ENCODE measurements at places on chromosomes 3 and 15.
A peak's percentile ranks its signal among the peaks of the same experiment; 100 is the strongest.

DNA sequence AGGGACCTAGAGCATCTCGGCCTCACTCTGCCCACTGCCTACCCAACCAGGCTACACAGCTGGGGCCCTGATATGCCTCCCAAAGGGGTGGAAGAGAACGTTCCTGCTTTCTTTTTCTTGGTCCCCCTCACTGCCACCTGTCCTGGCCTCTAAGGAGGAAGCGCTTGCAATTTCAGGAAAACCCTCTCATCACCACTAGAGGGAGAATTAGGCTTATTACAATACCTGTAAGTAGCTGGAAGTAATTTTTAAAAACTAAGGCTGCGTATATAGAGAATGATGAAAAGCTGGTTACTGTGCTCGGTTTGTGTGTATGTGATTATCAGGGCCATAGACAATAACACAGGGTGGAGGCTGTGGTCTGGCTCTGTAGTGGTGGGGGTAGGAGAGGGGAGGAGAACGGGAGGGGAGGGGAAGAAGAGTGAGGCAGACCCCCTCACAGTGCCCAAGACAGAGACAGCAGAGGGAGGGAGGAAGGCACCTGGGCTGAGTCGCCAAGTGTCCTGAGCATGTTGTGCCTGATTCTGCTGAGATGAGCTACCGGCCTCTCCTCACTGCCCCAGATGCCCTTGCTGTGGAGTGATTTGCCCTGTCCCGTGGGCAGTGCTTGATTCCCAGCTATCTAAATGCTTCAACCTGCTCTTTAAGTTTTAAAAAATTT, 3.3 kb downstream of the GABRG3 start:
- DNase-seq, result no peak

- DNase-seq, result peak; percentile 43
Observed at GRCh38 chr3:67790043-67790442, 135.6 kb upstream of the SUCLG2 start.

GRCh38 chr15:69757186-69757585, 304.6 kb downstream of the RPLP1 start:
- no peak for DNase-seq

- DNase-seq, result no peak
Observed at GRCh38 chr3:64405211-64405835, 180.1 kb upstream of the PRICKLE2 start.

GRCh38 chr3:127377801-127378655, 90.2 kb upstream of the PRR20G start:
- DNase-seq, result no peak

GRCh38 chr3:15714448-15714847, 83.3 kb downstream of the ANKRD28 start:
- DNase-seq, result no peak

- DNase-seq, result no peak
Observed at GRCh38 chr3:117671722-117672318, 962.2 kb downstream of the TUSC7 start.

- DNase-seq, result no peak
Observed at GRCh38 chr3:107627962-107628542, 105.3 kb downstream of the BBX start.

DNA sequence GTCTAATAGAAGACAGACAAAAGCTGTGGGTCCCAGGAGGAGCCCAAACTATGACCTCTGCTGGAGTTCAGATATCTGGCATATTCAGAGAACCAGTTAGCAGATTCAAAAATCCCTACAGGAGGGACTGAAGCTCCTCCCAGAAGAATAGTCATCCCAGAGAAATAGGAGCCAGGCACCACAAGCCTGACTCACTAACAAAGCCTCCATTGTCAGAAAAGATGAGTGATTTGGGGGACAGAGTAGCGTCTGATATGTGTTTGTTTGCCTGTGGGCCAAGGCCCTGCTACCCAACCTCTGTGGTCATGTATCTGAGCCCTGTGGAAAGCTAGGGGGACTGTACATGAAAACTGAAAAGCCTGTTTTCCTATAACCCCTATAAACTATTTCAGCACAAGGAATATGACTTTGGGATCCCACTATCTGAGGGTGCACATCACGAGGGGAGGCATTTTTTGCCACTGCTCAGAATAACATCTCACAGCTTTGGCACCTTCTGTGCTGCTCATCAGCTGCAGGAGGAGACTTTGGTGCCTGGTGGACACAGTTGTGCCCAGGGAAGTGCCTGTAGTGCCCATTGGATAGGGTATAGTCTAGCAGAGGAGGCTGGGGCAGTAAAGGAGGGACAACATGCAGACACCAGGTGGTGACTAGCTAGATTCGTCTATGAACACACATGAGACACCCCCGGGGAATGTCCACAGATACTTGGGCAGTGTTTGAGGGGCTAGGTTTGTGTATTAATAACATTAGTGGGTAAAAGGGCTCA, 9.7 kb upstream of the LARP6 start:
- no peak for DNase-seq

Data from T-cell (primary cell).